ENCODE measurements at places on chromosomes 3 and 15.

DNA sequence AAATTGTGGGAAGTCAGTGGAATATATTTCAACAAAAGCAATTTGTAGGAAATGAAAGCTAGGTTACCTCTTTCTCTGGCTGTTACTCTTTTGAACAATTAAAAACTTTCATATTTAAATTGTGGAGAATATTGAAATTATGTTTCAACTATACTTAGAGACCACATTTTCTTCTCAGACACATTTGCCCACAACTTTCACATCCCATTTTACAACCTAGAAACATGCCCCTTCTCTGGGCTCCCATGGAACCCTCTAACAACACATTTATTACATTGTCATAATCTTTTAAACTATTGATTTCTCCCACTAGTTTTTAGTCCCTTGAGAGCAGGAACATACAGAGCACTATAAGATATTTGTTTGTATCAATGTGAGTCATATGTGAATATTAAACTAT is 211.7 kb upstream of the TTC14 start:
- DNase-seq, result no peak

- DNase-seq, result no peak
Measured at GRCh38 chr15:81562986-81563385, 189.0 kb upstream of the TMC3 start.

- no peak for DNase-seq
Measured at GRCh38 chr3:74033806-74034205, 409.1 kb upstream of the PDZRN3 start.

DNA sequence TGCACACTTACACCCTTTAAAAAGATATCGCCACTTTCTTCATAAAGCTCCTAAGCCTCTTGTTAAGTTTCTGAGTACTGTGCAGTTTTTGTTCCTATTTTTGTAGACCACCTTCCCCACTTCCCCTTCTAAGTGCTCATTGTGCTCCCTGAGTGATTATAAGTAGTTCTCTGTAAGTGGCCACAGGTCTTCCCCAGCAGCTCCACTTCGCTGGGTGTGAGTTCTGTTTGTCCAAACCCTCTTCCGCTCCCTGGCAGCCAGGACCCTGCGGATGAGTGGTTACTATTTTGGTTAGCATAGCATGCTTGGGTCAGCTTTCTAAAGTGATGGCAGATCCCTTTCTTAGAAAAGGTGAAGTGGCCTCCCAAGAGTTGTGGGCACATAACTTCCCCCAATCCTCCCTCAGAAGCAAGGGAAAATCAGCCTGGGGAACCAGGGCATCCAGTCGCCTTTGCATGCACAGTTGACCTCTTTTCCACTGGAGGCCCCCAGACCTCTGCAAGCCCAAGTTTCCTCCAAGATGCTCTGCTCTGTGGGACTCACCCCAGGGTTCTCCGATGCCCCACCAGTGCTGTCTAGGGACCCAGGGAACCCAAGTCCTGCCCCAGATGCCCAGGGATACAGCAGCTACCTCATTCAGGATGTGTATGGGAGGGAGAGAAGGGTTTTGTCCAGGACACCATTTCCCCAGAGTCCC is 69.6 kb downstream of the ATP10A start:
- no peak for DNase-seq

DNA sequence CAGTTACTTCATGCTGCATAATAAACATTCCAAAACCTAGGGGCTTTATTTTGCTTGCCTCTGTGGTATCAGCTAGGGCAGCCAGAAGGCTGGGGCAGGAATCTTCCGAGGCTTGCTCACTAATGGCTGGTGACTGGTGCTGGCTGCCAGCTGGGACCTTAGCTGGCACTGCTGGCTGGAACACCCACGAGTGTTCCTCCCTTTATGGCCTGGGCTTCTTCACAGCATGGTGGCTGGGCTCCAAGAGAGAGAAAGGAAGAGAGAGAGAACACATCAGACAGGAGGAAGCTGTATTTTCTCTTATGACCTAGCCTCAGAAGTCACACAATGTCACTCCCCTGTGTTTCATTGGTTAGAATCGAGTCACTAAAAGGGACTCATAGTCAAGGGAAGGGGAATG is 23.9 kb upstream of the CDCP1 start:
- no peak for DNase-seq

- DNase-seq, result no peak
Measured at GRCh38 chr3:147851062-147851461, 441.9 kb downstream of the ZIC1 start.

DNA sequence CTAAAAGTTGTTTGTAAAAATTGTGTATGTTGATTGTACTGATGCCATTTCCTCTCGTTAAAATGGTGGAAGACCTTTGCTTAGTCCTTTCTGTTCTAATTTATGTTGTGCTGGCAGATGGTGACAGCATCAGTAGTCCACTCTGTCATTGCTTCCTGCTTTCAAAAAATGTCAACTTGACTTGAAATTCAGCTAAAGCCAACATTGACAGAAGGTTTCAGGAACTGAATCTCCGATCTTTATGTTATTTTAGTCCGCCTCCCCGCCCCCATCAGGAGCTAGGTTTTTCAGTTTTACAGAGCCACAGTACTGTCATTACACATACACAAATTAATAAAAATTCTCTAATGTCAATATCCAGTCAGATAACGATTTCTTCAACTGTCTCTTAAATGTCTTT is 1.5 kb downstream of the CEP63 start:
- DNase-seq, result no peak

DNA sequence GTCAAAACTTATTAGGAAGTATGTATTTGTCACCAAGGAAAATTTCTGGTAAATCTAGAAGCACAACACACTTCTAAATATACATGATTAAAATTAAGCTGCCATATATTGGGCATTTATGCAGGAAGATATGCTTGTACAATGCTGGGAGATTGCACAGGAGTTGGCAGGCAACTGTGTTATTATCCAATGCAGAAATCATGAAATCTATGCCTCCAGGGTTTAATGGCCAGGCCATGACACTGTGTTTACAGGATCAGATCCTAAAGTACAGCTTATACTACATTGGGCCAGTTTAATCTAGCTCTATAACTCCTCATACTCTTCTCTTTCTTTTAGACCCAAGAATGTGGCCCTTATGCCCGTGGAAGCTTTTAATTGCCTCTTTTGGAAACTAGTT is 391.4 kb upstream of the DPH6 start:
- DNase-seq, result no peak

DNA sequence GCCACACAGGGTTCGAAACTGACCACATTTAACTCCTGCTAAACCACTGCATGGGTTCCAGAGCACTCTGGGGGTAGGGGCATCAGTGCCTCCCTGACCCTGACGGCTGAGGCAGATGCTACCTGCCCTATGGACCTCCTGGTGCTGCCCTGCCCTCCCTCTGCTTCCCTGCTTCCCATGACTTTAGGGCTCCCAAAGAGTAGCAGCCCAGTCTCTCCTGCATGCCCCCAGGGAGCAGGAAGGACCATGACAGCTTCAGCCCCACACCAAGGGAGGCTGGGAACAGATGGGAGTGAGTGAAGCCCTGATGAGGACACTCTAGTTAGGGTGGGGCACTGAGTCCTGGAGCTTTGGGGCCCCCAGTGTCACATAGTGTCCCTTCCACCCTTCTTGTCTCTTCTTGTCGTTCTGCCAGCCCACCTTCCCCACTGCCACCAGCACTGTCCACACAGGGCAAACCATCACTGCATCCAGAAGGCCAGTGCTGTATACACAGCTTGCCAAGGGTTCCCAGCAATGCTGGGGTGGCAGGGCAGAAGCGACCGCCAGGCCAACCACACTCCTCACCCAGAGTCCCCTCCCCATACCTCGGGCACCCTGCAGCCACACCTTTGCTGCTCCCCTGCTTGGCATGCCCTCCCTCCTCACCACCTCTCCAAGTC is 31.0 kb downstream of the SRPRB start:
- no peak for DNase-seq

DNA sequence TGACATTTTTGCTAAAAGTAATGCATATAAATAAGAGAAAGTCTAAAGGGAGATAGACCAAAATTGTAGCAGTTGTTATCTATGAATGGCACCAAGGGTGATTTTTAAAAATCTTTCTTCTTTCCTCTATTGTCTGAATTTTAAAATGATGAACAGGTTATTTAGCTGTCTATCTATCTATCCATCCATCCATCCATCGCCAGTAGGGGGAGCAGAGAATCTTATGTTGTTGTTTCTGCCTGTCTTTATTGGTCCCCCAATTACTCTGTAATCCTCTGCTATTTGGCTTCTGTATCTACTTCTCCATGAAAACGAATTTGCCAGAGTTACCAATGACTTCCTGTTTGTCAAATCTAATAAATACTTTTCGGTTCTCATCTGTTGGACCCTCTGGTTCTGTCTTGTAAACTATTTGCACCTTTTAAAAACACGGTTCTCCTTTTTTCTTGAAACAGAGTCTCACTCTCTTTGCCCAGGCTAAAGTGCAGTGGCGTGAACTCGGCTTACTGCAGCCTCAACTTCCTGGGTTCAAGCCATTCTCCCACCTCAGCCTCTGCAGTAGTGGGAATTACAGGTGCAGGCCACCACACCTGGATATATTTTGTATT is 86.0 kb downstream of the ECT2 start:
- DNase-seq, result peak; percentile 45

GRCh38 chr15:100206643-100207042 is 135.1 kb downstream of the ADAMTS17 start:
- no peak for DNase-seq

DNA sequence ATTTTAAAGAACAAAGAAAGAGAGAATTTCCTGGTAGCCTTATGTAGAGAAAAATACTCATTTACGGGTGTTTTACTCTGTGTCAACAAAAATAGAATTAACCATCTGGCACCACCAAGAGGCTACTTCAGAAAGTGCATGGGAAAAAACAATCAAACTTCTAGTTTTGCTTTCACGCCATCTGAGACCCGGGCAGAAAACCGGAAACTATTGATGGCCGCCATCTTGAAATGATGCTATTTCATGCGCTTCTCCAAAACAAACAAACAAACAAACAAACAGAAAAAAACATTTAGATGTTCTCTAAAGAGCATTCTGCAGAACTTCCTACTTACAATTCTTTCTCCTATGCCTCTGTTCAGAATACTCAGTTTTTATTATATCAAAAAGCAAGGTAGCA is 49.4 kb upstream of the SYNPR start:
- peak; percentile 30 for DNase-seq

DNA sequence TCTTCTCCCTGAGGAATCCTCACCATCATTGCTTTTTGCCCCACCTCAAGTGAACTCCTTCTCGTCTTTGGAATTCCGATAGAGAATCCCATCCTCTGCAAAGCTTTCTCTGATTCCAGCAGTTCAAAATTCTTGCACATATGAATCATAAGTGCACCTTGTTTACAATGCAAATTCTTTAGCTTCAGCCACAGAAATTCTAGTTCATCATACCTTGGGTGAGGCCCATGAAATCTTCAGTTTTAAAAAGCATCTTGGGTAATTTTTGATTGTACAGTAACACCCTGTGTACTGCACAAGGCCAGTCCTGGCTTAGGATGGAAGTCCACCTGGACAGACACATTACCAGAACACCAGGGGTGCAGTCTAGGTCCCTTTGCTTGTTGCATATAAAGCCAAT is 30.8 kb downstream of the MDFIC2 start:
- no peak for DNase-seq
